Forelimb muscle (tissue), 1 donor: ENCODE measurements at places on chromosomes 16 and 17. TPM values are rescaled to one million over a fixed set of nuclear protein-coding genes. Genes with fewer than 3 reads are reported as not detected.

GRCh38 chr17:43784628-43785101 lies 4.4 kb downstream of the CFAP97D1 start:
- DNase-seq, result no peak

- no peak for DNase-seq
These were observed 20.4 kb downstream of the TBX2 start for GRCh38 chr17:61420052-61420451.

Gene MYH13
- polyA plus RNA-seq, result 0.91 TPM

DNA sequence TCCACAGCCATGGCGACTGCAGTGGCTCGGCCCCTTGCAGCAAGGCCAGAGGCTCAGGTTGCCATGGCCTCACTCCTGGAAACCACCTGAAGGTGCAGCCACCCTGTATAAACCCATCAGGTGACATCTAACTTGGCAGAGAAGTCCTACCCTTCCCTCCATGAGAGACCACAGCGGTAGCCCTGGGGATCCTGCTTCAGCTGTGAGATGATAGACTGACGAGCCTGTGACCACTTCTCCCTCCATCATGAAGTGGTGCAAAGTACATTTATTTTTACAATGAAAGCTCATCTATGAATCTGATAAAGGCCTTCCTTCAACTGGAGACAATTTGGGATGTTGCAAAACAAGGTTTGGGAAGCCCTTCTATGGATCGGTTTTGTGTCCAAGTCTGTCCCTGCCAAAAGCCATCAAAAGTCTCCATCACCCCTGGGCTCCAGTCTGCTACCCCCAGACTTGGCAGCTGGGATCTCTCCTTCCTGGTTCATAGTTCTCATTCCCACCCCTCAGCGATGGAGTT lies 1.8 kb downstream of the ZACN start:
- DNase-seq, result no peak

- no peak for DNase-seq
These were observed 244.1 kb upstream of the MON1B start for GRCh38 chr16:76946879-76947278.
